ENCODE measurements at places on chromosomes 3 and 15.

DNA sequence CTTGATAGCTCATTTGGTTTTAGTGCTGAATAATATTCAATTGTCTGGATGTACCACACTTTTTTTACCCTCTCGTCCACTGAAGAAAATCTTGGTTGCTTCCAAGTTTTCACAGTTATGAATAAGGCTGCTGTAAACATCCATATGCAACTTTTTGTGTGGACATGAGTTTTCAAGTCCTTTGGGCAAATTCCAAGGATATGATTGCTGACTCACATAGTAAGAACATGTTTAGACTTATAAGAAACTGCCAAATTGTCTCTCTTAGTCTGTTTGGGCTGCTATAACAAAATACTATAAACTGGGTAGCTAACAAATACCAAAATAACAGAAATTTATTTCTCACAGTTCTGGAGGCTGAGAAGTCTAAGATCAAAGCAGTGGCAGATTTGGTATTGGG is 59.5 kb upstream of the TNFSF10 start:
- DNase-seq = no peak

DNA sequence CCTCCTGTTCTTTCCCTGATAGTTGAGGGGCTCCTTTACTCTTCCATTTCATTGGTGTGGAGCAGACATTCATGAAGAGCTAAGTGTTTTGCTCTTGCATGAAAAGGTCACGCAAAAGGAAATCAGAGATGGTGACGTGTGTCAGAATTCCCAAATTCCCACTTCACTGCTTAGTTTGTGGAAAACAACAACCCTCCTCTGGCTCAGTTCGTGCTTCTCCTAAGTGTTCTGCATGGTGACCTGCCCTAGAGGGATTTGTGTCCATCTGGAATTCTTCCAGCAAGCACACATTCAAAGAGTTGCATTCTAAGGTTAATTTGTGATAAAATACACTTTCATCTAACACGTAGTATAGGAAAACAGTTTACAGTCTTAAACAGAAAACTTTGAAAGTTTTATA is 95.6 kb downstream of the IMPG2 start:
- no peak for DNase-seq

DNA sequence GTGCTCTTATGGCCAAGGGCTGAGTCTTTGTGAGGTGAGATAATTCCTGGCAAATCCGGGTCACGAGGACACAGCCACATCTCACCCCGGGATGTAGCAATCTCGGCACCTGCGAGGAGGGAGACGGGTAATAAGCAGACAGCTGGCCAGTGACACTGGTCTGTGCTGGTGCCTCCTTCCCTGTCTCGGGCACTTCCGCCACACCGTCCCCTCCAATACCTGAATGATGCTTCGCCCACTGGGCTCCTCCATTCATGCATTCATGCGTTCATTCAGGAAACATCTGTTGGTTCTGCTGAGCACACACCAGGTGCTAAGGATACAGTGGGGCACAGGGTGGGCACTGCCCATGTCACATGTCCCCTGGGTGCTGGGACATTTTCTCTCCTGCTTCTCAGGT is 60.1 kb downstream of the ATP10A start:
- no peak for DNase-seq

GRCh38 chr3:195113048-195113447 is 157.9 kb downstream of the XXYLT1 start:
- no peak for DNase-seq

DNA sequence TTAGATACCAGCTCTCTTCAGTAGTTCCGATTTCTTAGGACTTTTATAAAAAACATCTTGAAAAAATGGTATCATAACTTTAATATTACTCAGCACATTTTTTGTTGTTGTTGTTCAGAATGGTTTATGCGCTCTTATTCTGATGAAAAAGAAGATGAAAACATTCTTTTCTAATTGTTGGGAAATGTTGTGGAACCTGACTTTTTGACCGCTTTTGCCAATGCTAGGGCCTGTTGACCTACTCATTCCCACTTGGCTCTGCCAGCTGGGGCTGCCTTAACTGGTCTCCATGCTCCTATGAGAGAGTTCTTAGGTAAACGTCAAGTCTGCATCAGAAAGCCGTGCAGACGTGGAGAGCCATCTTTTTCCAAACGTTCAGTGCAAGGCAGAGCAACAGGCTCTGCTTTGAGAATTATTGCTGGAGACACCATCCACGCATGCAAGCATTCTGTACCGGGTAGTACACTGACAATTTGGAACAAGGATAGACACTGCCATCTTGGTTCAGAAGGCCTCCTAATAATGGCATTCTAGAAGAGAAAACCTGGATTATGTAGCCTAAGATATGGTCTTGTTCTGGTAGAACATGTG is 176.8 kb downstream of the GHSR start:
- DNase-seq = no peak

GRCh38 chr3:3739330-3740060 is 59.7 kb upstream of the LRRN1 start:
- DNase-seq = no peak

- DNase-seq = no peak
These were observed 145.2 kb downstream of the DOCK3 start for GRCh38 chr3:50819882-50820281.

GRCh38 chr15:72844067-72844466 is 60.5 kb upstream of the ADPGK start:
- DNase-seq = no peak

GRCh38 chr3:129996073-129996472 is 21.6 kb downstream of the TRH start:
- DNase-seq = no peak

- DNase-seq = no peak
These were observed 151.4 kb downstream of the KLF13 start for GRCh38 chr15:31477851-31478701.

DNA sequence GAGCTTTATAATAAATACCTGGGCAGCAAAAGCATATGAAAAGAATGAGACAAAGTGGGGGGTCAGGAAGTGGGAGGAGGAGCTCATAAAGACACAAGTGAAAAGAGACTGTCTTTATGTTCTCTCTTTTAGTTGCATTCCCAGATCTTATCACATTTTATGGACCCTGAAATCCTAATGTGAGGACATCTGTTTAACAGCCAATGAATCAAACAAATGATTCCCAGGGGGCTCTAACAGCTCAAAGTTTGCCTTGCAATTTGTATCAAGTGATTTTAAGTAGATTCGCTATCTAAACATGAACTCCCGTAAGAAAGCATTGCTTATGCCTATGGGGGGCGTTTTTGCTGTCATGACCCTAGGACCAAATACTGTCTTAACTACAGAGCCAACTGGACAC is 332.3 kb upstream of the CNTN4 start:
- no peak for DNase-seq

DNA sequence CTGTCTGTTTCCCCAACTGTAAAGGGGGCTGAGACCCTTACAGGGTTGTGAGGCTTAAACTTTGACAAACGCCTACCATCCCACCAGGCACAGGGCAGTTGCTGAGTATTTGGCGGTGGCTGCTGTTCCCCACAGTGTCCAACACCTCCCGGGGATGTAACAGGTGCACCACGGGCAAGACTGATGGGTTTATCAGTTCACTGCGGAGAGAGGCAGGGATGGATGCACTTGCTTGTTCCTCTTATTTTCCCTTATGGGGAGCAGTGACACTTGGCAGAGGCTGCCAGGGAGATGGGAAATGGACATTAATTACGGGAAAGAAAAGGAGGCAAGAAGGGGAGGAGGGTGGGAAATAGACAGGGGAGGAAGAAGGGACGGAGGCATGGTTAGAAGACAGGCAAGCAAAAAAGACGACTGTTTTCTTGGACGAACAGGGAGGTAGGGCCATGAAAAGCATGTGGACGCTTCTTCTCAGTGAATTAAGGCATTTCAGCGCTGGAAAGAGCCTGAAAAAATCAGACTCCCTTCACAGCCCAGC is 16.6 kb upstream of the ADIPOQ start:
- no peak for DNase-seq

DNA sequence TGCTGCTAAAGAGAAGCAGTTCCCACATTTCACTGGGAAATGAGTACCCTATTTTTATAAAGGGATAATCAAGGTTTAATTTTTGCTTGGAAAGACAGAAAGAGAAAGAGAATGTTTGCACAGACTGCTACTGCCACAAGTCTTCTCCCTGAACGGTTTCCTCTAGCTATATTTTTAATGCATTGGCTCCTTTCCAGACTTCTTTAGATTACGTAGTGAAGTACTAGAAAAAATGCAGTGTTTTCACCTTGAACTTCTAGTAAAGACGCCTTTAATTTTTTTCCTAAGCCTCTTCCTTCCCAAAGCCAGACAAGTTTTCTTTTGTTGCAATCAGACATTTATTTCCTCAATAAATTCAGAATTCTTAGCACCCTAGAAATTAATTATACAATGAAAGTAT is 248.3 kb upstream of the CCDC54 start:
- DNase-seq = no peak

DNA sequence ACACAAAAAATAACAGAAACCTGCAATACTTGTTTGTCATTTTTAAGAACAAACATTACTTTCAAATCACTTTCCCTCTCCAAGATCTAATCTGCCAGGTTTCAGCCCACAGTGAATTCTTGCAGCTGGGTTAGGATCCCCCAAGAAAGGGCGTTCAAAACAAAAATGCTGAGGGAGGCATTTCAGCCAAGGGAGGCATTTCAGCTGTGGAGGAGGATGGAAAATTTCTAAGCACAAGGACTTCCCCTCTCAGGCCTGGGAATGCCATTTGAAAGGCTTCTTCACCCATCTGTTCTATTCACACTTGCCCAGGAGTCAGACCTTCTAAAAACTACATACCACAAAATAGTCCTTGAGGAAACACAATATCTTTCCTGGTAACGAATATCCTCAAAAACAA is 69.1 kb downstream of the P3H2 start:
- DNase-seq = no peak

DNA sequence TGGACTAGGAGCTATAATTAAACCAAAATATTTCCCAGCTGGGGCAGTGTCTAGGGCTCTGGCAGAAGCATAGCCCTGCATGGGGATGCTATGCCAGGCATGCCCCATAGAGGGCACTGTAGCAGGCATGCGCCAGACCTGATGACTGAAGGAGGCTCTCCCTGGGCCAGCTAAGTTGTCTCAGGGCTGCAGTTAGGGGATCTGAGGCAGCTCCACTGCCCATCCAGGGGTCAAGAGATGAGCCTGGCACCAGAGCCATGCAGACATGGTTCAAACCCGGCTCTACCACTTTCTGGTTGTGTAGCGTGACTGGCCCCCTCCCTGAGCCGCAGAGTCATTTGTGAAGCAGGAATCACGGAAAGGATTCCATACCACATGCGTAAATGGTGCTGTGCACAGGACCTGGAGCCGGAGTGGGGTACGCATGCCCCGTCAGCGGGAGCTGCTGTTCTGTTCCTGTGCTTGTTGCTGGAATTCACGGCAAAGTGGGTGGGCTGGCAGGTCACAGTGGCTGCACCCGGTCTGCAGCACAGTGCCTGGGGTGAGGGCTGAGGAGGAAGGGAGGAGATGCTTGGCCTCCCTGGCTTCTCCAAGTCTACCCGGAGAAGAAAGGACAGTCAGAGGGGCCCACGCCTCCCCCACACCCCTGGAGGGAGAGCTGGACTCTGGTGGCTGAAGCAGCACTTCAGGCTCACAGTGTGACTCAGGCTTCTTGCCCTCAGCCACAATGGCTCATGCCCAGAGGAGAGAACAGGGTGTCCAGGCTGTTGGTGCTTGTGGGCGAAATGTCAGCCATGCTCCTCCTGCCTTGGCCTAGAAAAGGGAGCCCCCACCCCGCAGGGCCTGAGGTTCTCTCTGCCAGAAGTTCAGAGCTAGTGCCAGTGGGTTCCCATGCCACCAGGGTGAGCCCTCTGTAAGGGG is 43.1 kb downstream of the DNASE1L3 start:
- peak; percentile 60 for DNase-seq

DNA sequence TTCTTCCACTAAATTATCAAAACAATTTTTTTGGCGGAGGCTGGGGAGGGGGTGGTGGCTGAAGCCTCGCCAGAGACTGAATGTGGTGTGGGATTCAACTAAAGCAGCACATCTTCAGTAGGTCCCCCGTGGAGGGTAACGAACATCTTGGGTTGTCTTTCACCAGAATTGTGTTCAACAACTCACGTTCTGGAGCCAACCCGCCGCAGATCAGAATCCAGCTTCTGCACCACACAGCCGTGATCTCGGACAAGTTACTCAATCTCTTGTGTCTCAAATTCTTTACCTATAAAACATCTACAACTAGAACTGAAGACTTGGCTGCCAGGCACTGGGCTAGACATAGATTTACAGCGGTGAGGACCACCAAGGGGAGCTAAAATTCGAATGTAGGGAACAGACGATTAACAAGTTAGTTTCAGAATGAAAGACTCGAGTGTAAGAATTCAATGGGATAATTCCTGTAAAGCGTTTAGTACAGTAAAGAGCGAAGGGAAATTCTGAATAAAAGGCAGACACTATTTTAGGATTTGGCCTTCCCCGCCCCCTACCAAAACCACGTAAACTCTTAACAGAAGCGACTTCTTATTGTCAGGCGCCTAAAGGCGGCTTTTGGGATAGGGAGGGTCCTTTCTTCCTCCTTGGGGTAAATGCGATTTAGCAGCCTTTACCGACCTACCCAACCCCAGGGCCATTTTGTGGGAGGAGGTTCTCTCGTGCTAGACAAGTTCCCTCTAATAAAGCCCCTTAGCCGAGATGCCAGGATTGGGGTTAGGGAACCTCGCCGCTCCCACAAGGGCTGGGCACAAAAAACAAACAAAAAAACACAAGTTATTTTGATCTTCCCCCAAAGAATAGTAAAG is 697 bp upstream of the RAB5A start:
- DNase-seq = peak; percentile 17

DNA sequence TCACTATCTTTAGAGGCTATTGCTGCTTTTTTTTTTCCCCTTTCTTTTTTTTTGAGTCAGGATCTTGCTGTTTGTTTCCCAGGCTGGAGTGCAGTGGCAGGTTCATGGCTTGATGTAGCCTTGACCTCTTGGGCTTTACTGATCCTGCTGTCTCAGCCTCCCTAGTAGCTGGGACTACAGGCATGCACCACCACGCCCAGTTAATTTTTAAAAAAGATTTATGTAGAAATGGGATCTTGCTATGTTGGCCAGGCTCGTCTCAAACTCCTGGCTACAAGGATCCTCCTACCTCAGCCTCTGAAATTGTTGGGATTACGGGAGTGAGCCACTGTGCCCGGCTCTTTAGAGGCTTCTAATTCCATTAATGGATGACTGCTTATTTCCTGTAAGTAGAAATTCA is 15.1 kb downstream of the MGA start:
- no peak for DNase-seq
